Activated CD8-positive, alpha-beta T cell treated with anti-CD3 and anti-CD28 coated beads, Interleukin-2, amount 10 ng/mL, durations not matched to agents 7 days and 5 days (primary cell): ENCODE measurements at places on chromosomes 13 and 19. TPM values are rescaled to one million over a fixed set of nuclear protein-coding genes. Genes with fewer than 3 reads are reported as not detected.

DNA sequence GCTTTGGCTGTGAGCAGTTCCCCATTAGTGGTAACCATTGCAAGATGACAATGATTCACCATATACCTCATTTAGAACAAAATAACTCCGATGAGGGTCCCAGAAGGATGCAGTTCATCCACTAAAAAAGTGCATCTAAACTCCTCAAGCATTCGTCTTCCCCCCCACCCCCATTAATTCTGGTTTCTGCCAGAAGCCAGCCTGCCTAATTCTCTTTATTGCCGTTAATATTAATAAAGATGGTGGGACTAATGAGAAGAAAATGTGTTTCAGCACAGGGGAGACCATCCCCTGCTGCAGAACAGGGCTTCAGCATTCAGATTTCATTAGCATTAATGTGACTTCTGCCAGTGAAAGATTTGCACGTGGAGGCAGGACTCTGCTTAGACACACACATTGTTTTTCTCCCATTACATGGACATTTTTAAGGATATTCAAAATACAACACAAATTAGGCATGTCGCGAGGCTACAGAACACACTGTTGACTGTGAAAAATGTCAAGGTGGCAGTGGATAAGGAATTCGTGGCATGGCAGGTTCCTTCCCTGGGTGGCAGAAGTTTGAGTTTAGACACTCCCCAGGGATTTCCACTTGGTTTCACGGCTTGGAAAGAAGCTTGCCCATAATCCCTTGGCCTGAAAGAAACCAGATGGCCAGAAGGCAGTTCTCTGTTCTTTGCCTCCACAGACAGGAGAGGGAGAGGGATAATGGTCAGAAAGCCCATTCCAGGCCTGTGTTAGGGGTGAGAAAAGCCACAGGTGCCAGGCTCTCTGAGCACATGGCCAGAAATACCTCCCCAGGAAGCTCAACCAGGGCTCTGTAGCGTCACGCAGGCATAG, 236.5 kb downstream of the FOXO1 start:
- DNase-seq = peak; percentile 7

Gene C19orf73
- total RNA-seq = 1.0 TPM

- DNase-seq = no peak
Observed at GRCh38 chr19:41570179-41570578, 5.8 kb upstream of the CEACAM21 start.

Gene IL12RB1
- 78.6 TPM for total RNA-seq

Gene RNF113B
- not detected for total RNA-seq

Gene GAPDHS
- total RNA-seq = not detected

Gene LILRA2
- not detected for total RNA-seq

Gene FCAR
- not detected for total RNA-seq

DNA sequence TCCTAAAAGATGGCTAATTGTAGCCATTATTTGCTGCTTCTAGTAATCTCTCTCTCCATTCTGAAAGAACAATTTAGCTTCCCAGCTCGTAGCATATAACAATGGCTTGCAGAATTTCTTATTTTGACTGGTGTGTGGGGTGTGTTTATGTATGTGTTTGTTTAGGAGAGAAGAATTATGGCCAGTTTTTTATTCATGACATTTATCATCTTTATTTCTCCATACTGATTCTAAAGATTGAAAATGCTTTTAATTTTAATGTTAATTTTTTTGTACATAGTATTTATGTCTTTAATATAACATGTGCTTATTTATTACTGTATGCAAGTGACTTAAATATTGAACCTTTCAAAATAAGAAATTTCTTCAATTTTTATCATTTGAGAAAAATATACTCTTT, 115.8 kb upstream of the TMTC4 start:
- no peak for DNase-seq

Gene CCDC8
- total RNA-seq = not detected

Gene TNFSF9
- 1.7 TPM for total RNA-seq
